ENCODE measurements at places on chromosomes 1 and 21.

- peak; percentile 80 for DNase-seq
Measured at GRCh38 chr1:11337580-11338073, 64.6 kb downstream of the UBIAD1 start.

GRCh38 chr1:231376875-231377549, 38.9 kb downstream of the SPRTN start:
- DNase-seq = no peak

DNA sequence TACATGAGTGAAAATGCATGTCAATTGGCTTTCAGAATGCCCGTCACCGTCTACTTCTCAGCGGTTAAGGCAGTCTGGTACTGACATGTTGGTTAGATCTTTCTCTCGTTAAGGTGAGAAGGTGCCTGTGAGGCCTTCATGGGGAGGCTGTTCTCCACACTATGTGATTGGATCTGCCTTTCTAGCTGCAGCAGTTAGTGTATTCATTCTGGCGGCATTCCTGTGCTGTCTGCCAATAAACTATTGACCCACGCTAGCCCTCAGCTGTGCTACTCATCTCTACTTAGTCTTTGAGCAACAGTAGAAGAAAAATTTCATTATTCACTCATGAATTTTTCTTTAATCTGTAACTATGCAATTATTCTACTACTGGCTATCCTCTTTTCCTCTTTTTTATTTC, 32.0 kb downstream of the CCSAP start:
- no peak for DNase-seq

DNA sequence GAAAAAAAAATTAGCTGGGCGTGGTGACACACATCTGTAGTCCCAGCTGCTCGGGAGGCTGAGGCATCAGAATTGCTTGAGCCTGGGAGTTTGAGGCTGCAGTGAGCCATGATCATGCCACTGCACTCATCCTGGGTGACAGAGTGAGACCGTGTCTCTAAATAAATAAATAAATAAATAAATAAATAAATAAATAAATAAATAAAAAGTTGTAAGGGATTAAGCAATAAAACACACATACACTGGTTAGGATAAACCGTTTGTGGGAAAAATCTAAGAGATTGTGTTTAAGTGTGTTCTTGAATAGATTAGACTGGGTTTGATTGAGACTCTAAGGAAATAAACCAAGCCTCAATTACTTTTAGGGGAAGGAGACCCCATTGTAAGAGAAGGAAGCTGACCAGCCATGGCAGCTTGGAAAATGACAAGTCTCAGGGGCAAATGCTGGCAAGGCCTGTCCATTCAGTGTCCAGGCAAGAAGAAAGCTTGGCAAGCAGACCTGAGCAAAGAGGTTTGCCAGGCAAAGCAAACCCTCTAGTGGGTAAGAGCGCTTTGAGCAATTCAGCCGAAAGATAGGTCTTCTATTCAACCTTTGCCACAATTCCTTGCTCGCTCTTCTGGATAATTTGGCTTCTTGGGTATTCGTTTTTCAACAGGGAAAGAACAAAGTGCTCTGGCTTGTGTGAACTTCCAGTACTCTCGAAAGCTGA, 106.9 kb upstream of the SERBP1 start:
- no peak for DNase-seq

GRCh38 chr1:5370311-5370710, 621.9 kb downstream of the NPHP4 start:
- DNase-seq = no peak

GRCh38 chr1:80171631-80172030, 1165.1 kb upstream of the ADGRL4 start:
- no peak for DNase-seq

- no peak for DNase-seq
Measured at GRCh38 chr1:220498188-220498587, 29.7 kb upstream of the MARK1 start.

GRCh38 chr1:24317081-24317480, 2.1 kb upstream of the GRHL3 start:
- DNase-seq = no peak

- no peak for DNase-seq
Measured at GRCh38 chr1:204592246-204592948, 76.2 kb downstream of the MDM4 start.

DNA sequence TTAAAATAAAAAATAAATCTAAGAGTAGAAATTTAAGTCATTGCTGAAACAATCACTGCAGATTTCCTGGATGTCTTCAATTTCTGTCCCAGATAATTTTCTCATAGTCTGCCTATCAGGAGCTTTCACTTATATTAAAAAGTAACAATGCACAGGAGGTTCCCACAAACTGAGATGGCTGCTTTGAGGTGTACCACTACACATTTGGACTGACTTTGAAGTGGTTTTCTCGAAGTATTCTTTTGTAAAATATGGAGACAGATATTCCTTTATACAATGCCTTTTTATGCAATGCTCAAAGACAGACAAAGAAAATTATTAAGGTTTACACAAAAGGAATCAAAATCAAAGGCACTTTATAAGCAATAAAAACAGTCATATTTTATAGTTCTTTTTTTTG, 24.5 kb downstream of the TOR1AIP2 start:
- no peak for DNase-seq

DNA sequence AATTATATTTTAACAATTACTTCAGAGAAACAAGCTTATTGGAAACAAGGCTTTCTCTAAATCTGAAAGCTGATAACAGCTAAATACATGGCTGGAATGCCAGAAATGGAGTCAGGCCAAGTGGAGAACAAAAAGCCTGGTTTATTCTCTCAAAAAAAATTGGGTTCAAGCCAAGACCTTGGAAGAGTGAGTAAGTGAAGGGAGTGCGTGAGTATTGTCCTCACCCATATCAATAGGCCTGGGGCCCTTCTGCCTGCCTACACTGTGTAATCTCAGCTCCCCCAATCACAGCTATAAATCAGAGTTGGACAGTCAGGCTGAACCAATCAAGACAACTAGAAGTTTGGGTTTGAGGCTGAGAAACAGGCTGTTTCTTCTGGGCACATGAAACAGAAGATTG, 7.4 kb downstream of the KYAT3 start:
- no peak for DNase-seq

DNA sequence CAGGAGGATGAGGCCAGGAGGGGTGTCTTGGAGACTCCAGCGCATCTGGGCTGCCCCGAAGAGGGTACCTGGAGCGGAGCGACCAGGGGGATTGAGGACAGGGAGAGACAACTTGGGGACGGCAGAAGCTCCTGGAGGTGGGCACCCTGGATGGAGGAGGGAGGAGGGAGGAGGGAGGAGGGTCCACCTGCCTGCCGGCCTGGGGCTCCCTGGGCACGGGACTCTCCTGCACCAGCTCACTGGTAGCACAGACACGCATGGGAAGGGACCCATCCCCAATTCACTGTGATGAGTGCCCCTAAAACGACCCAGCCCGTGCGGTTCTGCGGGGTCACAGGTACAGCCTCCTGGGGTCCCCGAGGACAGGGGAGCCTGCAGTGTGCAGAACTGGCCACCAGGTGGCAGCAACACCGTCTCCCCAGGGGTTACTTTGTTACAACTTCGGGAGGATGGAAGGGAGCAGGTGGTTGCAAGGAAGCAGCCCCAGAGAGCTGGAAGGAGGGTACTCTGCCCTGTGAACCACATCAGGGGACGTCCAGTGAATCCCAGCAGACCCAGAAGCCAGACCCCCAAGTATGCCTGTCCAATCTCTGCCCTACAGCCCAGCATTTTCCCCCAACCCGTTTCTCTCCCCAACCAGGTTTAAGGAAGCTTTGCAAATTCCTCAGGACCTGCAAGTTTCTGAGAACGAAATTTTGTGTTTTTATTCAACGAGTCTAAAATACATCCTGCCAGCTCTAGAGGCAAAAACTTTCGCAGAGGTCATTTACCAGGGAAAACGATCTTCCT, 482.4 kb downstream of the NPHP4 start:
- peak; percentile 45 for DNase-seq

DNA sequence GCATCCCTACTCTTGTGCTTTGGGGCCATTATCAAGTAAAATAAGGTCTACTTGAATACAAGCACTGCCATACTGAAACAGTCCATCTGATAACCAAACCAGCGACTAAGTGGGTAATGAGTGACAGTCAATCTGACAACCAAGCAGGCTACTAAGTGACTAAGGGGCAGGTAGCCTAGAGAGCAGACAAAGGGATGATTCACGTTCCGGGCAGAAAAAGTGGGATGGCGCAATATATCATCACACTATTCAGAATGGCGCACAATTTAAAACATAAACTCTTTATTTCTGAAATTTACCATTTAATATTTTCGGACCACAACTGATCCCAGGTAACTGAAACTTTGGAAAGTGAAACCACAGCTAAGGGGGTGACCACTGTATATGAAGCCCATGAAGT, 17.7 kb downstream of the NGF start:
- DNase-seq = no peak
